Activated CD8-positive, alpha-beta memory T cell treated with anti-CD3 and anti-CD28 coated beads for 4 hours (primary cell): ENCODE measurements at places on chromosomes 5 and 9.

- peak; percentile 39 for DNase-seq
Observed at GRCh38 chr5:150161242-150162141, 5.1 kb upstream of the CDX1 start.

GRCh38 chr9:1458503-1458902 lies 408.3 kb downstream of the DMRT2 start:
- no peak for DNase-seq

DNA sequence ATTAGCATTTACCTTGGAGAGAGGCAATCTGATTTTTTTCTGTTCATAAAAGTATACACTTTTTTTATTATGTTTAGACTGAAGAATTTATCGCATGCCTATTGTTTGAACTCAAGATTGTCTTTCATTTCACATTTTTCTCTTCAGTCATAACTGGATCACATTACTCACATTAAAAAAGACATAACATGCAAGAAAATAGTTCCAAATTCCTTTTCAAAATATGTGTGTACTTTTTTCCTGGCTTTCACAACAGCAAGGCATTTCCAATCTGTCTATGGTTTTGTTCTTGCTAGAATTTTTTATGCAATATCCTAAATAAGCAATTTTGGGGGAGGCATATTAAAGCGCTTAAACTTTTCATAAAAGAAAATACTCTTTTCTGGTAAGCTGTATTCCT lies 21.2 kb downstream of the FTMT start:
- no peak for DNase-seq

DNA sequence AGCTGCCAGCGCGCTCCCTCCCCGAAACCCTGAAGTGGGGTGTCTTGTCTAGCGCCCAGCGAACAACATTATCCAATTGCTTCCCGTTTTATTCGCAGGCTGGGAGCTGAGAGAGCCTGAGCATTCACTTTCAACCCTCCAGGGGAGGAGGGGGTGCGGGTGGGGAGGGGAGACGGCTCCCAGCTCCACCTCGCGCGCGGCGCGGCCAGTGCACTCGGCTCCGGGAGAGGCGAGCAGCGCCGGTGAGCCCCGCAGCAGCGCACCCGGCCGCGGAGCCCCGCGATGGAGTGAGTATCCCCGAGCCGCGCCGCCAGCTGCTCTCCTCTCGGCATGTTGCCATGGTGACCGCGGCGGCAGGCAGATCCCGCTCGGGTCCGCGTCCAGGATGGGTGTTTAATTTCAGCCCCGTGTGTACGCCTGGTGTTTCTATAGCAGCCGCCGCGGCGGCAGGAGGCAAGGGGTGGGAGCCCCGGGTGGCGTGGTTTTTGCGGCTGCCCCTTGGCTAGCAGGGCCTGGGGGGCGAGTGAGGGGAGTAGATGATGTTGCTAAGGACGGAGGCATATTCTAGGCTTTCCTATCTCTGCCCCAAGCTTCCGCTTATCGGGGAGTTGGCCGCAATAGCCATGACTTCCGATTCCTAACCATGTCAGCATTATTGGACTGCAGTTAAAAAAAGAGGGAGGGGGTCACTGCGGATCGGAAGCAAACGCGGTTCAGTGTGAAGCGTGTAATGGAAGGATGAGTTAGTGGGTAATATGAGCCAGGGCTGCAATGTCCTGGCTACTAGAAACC lies 139.2 kb upstream of the PALM2AKAP2 start:
- DNase-seq: no peak

DNA sequence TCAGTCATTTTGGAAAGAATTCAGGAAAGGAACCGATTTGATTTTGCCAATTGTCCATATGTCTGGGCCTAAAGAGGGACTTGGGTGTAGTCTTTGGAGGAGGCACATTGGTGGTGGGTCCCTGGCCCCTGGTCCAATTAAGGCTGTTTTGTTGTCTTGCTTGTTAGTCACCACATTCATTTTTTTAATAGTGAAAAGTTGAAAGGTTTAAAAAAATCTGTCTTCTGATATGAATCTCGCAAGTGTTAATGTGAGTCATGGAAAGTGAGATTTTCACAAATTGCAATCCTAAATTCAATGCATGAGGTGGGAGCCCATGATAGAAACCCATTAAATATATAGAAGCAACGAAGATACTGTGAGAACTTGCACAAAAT lies 165.9 kb upstream of the OTULINL start:
- DNase-seq: no peak
